Left ventricle myocardium inferior (tissue), 1 donor: ENCODE measurements at places on chromosomes 12 and 14. TPM values are rescaled to one million over a fixed set of nuclear protein-coding genes. Genes with fewer than 3 reads are reported as not detected.

TRHDE gene
- total RNA-seq: 0.96 TPM

ADCY6 gene
- total RNA-seq: 98.4 TPM

NAA30 gene
- total RNA-seq: 24.2 TPM

LRCOL1 gene
- not detected for total RNA-seq

SRSF5 gene
- total RNA-seq: 167 TPM

PTPRO gene
- 0.82 TPM for total RNA-seq

DLGAP5 gene
- 0.14 TPM for total RNA-seq

FBRSL1 gene
- total RNA-seq: 66.0 TPM

MARK3 gene
- 103 TPM for total RNA-seq

ZNF385A gene
- 7.1 TPM for total RNA-seq

MLEC gene
- 120 TPM for total RNA-seq

TRIAP1 gene
- 17.9 TPM for total RNA-seq

STYK1 gene
- total RNA-seq: not detected

CAPZA3 gene
- not detected for total RNA-seq

MSRB3 gene
- total RNA-seq: 125 TPM

CLECL1 gene
- not detected for total RNA-seq

RIPK3 gene
- total RNA-seq: 3.6 TPM

TESPA1 gene
- total RNA-seq: 0.27 TPM

PLEK2 gene
- total RNA-seq: not detected

RNASE1 gene
- 294 TPM for total RNA-seq

ZNF219 gene
- total RNA-seq: 44.9 TPM

PLEKHH1 gene
- 3.7 TPM for total RNA-seq

UNC79 gene
- total RNA-seq: 0.25 TPM

GPRC5D gene
- not detected for total RNA-seq

NOS1 gene
- total RNA-seq: 0.22 TPM

SPX gene
- 16.5 TPM for total RNA-seq

P2RX7 gene
- 1.6 TPM for total RNA-seq

GPHN gene
- 33.4 TPM for total RNA-seq

CLEC4D gene
- not detected for total RNA-seq

STX2 gene
- 11.1 TPM for total RNA-seq

IKZF4 gene
- total RNA-seq: 8.4 TPM

POU6F1 gene
- 9.9 TPM for total RNA-seq

KRT82 gene
- total RNA-seq: not detected

TAS2R19 gene
- total RNA-seq: 0.38 TPM

ENO2 gene
- total RNA-seq: 14.8 TPM

LALBA gene
- not detected for total RNA-seq

MFAP5 gene
- 55.8 TPM for total RNA-seq

MYH6 gene
- total RNA-seq: 1,823 TPM

SRRM4 gene
- total RNA-seq: 0.19 TPM

TAS2R7 gene
- total RNA-seq: not detected

DNAJC22 gene
- total RNA-seq: 0.08 TPM

ARL6IP4 gene
- total RNA-seq: 156 TPM

LRTM2 gene
- total RNA-seq: not detected

KLHDC1 gene
- total RNA-seq: 10.0 TPM

SLC5A8 gene
- total RNA-seq: not detected

SAMD15 gene
- total RNA-seq: 0.08 TPM

SLCO1C1 gene
- 1.1 TPM for total RNA-seq

KRT7 gene
- total RNA-seq: not detected

ATF1 gene
- total RNA-seq: 28.3 TPM

AKAP5 gene
- 0.19 TPM for total RNA-seq
